ENCODE measurements at places on chromosomes 11 and 22.
A peak's percentile ranks its signal among the peaks of the same experiment; 100 is the strongest.

- no peak for DNase-seq
Observed at GRCh38 chr11:27471589-27472397, 797 bp downstream of the LGR4 start.

GRCh38 chr11:34169686-34170085 is 64.3 kb downstream of the NAT10 start:
- DNase-seq, result no peak

DNA sequence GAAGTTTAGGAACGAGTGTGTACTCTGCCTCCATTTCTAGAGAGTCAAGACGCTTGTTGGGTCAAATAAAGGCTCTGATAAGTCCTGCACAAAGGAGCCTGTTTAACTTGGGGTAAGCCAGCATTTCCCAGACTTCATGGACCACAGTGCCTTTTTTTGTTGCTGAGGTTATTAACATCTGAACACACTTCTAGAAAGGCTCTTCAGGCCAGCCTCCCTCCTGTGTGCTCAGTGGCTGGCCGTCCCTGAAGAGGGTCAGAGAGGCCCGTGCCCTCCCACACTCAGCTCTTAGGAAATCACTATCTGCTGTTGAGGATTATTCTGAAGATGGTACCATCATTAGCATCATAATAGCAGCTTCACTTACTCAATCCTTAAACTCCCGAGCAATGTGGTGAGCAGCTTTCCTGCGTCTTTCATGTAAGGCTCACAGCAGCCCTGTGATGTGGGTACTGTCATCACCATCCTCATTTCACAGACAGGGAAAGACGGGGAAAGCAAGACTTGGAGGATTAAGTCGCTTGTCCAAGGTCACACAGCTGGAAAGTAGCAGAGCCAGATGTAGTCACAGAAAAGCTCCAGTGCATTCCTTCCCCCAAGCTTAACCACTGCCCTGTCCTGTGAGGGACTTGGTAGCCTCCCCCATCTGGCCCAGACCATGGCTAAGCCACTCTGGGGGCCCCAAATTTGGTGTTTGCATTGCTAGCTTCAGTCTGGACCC is 71.3 kb downstream of the TSPAN18 start:
- DNase-seq, result no peak

GRCh38 chr11:122765487-122766131 is 72.7 kb upstream of the CRTAM start:
- DNase-seq, result no peak

- DNase-seq, result no peak
Observed at GRCh38 chr11:131483877-131484276, 113.5 kb downstream of the NTM start.

DNA sequence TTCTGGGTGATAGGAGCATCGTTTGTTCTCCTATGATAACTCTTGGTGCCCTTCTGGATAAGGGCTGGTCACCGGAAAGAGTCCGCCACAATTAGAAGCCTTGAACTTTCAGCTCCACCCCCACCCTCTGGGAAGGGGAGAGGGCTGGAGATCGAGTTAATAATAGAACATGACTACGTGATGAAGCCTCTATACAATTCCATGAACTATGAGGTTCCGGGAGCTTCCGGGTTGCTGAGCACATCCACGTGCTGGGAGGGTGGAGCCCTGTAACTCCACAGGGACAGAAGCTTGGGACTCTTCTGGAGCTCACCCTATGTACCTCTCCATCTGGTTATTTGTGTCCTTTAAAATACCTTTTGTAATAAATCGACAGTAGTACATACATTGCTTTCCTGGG is 40.3 kb downstream of the ARHGAP42 start:
- no peak for DNase-seq

- DNase-seq, result no peak
Observed at GRCh38 chr22:39995393-39996252, 869 bp downstream of the FAM83F start.

GRCh38 chr22:36562261-36562835 is 33.4 kb upstream of the EIF3D start:
- peak; percentile 30 for DNase-seq

DNA sequence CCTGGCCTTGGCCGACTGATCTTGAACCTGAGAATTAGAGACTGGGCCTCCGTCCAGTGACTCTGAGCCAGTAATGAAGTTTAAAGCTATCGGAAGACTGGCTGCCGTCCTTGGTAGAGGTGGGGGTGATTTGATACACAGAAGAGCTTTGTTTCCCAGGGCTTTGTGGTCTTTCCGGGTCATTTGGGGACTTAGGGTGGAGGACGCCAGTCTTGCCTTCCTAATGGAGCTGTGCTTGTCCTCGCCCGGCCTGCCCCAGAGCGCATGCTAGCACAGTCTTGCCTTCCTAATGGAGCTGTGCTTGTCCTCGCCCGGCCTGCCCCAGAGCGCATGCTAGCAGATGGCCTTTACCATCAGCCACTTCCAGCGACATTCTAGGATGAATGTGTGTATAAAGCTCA is 65.8 kb downstream of the ST3GAL4 start:
- DNase-seq, result no peak

DNA sequence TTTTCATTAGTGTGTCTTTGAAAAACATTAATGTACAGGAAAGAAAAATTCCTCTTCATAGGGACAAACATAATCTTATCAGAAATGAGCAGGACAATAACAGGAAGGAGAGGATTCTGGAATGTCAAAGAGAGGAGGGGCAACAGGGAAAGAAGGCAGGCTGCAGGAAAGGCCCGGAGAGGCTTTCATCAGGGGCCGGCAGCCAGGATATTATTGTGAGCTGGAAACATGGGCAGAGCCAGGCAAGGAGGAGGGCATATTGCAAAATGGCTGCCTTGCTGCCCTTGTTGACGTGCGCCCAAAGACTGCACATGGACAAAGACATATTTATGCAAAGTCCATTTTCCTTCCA is 433.7 kb downstream of the ETS1 start:
- DNase-seq, result no peak

GRCh38 chr22:48050836-48051235 is 1288.4 kb downstream of the TBC1D22A start:
- no peak for DNase-seq

Data from stromal cell of bone marrow (primary cell).